ENCODE measurements at places on chromosomes 1 and 21.

- DNase-seq = no peak
Measured at GRCh38 chr1:30721341-30721793, 2.0 kb downstream of the MATN1 start.

GRCh38 chr1:216140730-216141524 is 282.3 kb downstream of the USH2A start:
- DNase-seq = no peak

GRCh38 chr21:38663282-38663681 is 142.4 kb upstream of the ETS2 start:
- DNase-seq = no peak

GRCh38 chr1:109786531-109787021 is 22.9 kb upstream of the EPS8L3 start:
- DNase-seq = no peak

DNA sequence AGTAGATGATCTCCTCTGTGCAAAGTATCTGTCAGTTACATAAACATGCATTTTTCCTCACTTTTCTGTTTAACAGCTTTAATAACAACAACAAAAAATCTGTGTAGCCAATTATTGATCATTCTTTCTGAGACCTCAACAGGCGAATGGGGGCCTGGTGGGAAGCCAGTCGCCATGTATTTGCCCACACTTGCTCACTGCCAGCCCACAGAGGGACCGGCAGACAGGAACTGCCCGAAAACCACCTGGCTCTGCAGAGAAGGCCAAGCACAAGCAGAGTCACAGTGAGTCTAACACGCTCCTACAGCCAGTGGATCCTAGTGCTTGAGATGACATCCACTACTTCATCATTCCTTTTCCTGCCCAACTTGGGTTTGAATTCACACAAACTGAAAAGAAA is 56.1 kb downstream of the NPHP4 start:
- DNase-seq = no peak

- DNase-seq = no peak
Measured at GRCh38 chr1:236289492-236290131, 7.9 kb upstream of the ERO1B start.

GRCh38 chr1:2335721-2336455 is 55.5 kb downstream of the MORN1 start:
- no peak for DNase-seq

DNA sequence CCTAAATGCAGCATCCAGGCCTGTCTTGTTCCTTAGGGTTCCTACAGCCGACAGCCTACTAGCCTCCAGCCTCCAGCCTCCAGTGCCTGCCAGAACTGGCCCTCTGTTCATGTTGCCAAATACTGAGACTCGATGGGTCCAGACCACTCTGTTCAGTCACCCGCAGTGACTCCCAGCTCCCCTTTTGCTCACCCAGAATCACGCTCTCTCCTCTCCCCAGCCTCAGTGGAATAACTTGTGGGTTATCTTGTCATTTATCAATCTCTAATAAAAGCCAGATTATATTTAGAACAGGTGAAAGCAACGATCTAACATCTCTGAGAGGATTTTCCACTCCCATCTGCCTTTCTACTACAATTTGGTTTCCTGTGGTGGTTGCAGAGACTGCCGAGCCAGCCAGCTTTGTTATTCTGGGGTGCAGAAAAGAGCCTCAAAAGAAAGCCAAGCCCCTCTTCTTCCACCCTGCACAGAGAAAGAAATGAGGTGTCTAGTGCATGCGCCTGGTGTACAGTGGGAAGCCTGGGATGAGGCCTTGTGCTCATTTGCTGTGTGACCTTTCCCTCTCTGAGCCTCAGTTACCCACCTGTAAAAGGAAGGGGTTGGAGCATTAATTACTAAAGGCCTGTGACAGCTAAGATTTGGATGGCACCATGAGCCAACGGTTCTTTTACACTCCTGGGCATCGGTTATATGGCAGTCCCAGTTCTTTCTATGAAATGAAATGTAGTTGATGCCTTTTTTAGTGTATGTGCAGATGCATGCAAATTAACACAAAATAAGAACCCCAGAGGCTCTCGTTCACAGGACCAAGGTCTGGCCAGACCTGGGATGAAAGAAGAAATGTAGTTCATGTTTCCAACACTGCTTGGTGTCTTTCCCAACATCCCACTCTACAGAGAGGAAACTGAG is 42.9 kb upstream of the ID3 start:
- DNase-seq = no peak

- DNase-seq = no peak
Measured at GRCh38 chr1:221040101-221040500, 160.9 kb downstream of the HLX start.

- no peak for DNase-seq
Measured at GRCh38 chr1:17633654-17634053, 94.2 kb downstream of the ARHGEF10L start.

- DNase-seq = no peak
Measured at GRCh38 chr1:94205639-94206038, 31.7 kb downstream of the ARHGAP29 start.

GRCh38 chr1:76187436-76187835 is 112.9 kb downstream of the ST6GALNAC3 start:
- DNase-seq = no peak

DNA sequence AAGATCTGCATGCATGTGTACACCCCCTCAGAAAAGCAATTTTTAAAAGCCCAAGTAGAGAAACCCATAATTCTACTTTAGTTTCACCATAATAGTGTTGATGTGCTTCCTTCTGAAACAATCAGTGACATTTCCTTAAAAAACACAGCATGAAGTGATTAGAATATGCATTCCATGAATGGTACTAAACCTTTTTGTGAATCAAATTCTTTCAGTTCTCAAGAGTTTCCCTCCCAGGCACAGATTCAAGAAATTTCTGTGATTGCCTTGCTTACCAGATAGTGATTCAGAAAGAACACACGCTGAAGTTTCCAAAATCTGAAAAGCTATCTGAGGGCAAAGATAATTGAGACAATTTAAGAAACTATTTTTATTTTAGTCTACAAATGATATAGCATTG is 136.4 kb upstream of the ADGRL2 start:
- no peak for DNase-seq

- DNase-seq = no peak
Measured at GRCh38 chr1:51072043-51072439, 30.0 kb upstream of the C1orf185 start.

- DNase-seq = no peak
Measured at GRCh38 chr21:25734654-25734903, 125 bp downstream of the ATP5PF start.

GRCh38 chr1:168803806-168804510 is 75.0 kb upstream of the DPT start:
- DNase-seq = no peak

GRCh38 chr1:201701831-201702230 is 127.1 kb upstream of the IPO9 start:
- no peak for DNase-seq

DNA sequence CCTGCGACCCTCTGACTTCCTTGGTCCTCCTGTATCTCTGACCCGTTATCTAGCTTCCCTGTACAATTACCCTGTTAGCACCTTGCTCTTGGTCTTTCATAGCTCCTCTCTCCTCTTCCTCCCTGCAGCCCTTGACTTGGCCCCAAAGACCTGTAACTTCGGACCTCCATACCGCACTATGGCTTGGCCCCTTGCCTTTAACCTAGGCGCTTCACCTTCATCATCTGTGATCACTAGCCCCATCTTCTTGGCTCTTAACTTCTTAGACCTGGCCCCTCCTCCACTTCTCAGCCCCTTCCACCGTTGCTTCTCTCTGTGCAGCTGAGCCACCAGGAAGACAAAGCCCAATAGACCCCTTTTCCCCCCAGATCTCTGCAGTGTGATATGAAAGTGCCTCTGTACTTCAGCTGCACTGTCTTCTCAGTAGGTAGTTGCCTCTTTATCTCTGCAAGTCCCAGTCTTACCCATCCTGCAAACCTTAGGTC is 740 bp downstream of the ZNF691 start:
- no peak for DNase-seq

GRCh38 chr1:163241746-163242145 is 39.0 kb upstream of the RGS5 start:
- DNase-seq = no peak

DNA sequence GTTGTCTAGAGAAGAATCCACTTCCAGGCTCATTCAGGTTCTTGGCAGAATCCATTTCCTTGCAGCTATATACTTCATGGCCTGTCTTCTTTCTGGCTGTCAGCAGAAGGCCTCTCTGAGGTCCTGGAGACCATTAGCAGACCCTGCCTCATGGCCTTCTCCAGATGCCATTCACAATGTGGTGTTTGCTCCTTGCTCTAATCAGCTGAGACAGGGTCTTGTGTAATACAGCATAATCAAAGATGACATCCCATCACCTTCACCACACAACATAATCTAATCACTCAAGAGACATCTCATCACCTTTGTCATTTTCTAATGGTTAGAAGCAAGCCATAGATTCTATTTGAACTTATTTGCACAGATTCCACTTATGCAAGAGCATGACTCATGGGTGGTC is 403.9 kb upstream of the LRRC7 start:
- DNase-seq = no peak

DNA sequence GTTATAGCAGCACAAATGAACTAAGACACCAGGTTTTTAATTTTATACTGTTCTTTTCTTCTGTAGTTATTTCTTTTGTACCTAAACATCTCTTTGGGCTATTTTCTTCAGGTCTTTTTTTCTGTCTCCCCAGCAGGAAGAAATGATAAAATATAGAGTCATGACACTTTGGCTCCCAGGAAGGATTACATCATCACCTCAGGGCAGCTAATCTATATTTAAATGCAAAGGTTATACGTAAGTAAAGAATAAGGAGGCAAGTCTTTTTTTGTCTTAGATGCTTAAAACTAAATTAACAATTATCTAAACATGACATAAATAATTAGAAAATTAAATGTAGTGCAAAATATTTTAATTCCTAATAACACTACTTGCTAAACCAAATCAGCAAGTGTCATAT is 57.0 kb downstream of the WARS2 start:
- DNase-seq = no peak

DNA sequence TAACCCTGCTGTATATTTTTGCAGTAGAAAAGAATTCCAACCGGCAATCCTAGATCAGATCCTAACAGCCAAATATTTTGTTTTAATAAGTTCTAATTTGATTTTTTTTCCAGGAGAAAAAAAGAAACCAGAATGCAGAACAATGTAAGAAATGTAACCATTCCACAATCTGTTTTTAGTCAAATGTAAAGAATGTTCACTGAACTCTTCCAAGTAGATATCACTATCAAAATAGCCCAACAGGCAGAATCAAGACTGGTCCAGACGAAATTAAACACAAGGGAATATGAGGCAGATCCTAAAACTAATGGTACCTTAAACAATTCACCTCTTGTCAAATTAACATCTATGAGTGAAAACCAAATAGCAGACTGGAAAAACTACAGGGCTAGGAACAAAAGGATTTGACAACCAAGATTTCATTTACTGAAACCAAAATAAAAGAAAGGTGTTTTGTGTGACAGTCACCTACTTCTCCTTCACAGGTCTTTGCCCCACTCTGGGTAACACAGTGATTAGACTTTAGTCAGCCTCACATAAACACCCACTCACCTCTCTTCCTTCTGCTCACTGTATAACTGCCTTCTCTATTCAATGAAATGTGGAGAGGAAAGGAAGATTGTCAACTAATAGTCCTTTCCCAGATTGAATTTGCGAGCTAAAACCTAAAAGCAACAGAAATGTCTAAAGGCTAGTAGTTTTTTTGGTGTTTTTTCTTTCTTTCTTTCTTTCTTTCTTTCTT is 137.9 kb downstream of the FAF1 start:
- DNase-seq = no peak

All from stimulated activated CD8-positive, alpha-beta memory T cell treated with anti-CD3 and anti-CD28 coated beads, Interleukin-7, amount 100 ng/mL, for 4 hours (primary cell).